IMR-90 (cell line): ENCODE measurements at places on chromosomes 11 and 22. TPM values are rescaled to one million over a fixed set of nuclear protein-coding genes. Genes with fewer than 3 reads are reported as not detected.

- H3K27ac ChIP-seq: peak overlapping the region; percentile 59; the same call in 1 of the 2 replicates
- no peaks in the 10 kb centered on the region for H3K36me3 ChIP-seq
- no peak overlapping the region for H3K4me3 ChIP-seq
- DNase-seq: peak; percentile 99
- no peaks in the 10 kb centered on the region for H3K27me3 ChIP-seq
- H3K4me1 ChIP-seq: peaks cover 15% of the 10 kb centered on the region
Measured at GRCh38 chr22:31055635-31056159, 25.4 kb upstream of the SMTN start.

Gene ZNF215
- polyA plus RNA-seq: 2.9 and 3.4 TPM in 2 replicates

Gene ARHGAP8
- polyA plus RNA-seq: 0.06 and 0.21 TPM in 2 replicates

Gene PGA5
- polyA plus RNA-seq: 0.17 TPM in 1 of 2 replicates, not detected in the other

- H3K4me3 ChIP-seq: no peak overlapping the region
- H3K4me1 ChIP-seq: no peaks in the 10 kb centered on the region
- no peak for DNase-seq
Measured at GRCh38 chr22:19207401-19207808, 28.9 kb upstream of the SLC25A1 start.

DNA sequence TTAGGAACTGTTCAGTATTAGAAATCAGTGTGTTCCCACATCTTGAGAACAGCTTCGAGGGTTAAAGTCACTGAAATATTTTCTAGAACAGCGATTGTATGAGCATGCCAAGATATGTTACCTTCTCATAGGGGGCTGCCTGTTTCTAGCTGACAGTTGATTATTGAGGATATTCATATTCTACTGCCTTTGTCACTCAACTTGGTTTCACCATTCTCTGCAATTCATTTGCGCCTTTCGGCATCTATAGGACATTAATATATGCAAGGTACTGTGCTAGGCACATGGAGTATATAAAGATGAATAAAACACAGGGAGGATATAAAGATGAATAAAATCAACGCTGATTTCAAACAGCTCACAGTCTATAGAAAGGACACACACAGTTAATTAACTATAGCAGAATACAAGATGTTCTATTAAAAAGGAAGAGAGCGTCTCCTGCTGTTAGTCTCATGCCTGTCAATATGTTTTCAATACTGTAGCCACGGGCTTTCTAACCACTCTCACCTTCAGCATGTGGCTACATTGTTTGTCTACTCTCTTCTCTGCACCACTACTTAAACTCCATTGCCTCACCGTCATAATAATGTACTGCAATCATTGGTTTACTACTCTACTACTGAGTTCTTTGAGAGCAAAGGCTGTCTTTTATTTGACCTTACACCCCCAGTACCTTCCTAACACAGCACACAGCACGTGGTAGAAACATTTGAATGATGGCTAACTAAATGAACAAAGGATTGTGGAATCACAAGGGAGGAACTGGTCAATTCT is 81.9 kb downstream of the RAB30 start:
- no peaks in the 10 kb centered on the region for H3K27me3 ChIP-seq
- no peak overlapping the region for H3K4me3 ChIP-seq
- H3K27ac ChIP-seq: no peak overlapping the region
- H3K4me1 ChIP-seq: peaks cover 2% of the 10 kb centered on the region
- peaks cover 9% of the 10 kb centered on the region for H3K36me3 ChIP-seq

DNA sequence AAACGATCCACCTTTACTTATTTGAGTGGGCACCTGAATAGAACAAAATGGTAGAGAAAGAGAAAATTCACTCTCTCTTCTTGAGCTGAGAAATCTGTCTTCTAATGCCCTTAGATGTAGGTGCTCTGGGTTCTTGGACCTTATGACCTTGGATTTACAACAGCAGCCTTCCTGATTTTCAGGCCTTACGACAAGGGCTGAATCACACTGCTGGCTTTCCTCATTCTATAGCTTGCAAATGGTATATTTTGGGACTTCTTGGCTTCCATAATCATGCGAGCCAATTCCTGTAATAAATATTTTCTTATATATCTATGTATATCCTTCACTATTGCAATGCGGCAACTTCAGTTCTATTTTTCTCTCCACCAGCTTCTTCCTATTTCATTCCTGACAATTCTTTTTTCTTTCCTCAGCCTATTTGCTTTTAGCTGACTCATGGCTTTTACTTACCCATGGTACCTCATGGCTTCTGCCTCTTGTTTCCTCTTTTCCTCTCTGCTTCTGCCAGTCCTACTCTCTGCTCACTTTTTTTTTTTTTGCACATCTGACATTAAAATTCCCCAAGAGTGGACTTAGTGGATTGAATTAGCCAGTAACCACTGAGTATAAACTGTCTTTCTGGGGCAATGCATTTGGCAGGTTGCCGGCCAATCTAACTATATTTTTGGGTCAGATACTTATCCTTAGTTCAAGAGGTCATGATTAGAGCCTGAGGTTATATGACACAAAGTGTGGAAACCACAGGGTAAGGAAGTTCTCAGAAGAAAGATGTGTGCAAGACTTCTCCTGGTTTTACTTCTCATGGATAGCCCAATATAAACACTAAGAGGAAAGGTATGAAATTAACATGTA is 359.5 kb downstream of the TMEM135 start:
- H3K27ac ChIP-seq: no peak overlapping the region
- no peaks in the 10 kb centered on the region for H3K27me3 ChIP-seq
- H3K36me3 ChIP-seq: no peaks in the 10 kb centered on the region

Gene P4HA3
- 4.9 and 5.7 TPM in 2 replicates for polyA plus RNA-seq

DNA sequence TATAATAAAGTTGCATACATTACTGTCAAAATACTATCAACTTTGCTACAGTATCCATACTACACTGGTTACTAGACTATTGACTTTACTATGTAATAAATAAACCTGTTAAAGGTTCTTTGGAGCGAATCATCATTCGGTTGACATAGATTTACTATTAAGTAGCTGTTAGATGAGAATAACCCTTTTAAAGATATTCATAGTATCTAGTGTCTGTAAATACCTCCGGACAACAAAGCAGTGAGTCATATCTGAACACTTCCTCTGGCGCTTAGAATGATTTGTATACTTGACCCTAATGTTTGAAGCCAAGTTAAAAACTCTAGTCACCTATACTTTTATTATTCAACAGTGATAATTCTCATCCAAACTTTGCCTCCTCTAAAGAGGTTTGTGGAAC is 84.7 kb downstream of the MSANTD4 start:
- H3K27me3 ChIP-seq: no peaks in the 10 kb centered on the region

Gene CPSF7
- 55.2 and 68.8 TPM in 2 replicates for polyA plus RNA-seq

DNA sequence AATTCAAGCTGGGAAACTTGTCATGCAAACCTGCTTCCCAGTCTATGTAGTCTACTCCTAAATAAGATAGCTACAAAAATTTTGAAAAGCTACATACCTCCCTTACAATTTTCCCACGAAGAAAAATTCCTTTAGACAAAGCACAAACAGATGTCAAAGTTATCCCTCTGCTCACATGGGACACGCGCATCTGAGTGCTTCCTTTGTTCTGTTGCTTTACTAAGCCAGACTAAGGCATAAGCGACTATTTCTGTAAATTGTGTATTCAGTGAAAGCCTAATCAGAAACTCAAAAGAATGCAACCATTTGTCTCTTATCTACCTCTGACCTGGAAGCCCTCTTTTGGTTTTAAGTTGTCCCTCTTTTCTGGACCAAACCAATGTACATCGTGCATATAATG is 583.7 kb upstream of the B3GAT1 start:
- H3K4me1 ChIP-seq: no peaks in the 10 kb centered on the region
- no peak for DNase-seq
- H3K27me3 ChIP-seq: no peaks in the 10 kb centered on the region
- H3K27ac ChIP-seq: no peak overlapping the region

GRCh38 chr11:96990914-96991313 is 601.1 kb downstream of the JRKL start:
- no peaks in the 10 kb centered on the region for H3K4me1 ChIP-seq
- no peak overlapping the region for H3K4me3 ChIP-seq
- no peaks in the 10 kb centered on the region for H3K36me3 ChIP-seq
- no peaks in the 10 kb centered on the region for H3K27me3 ChIP-seq
- DNase-seq: no peak

- no peak overlapping the region for H3K4me3 ChIP-seq
- H3K27me3 ChIP-seq: peaks cover 34% of the 10 kb centered on the region
- H3K4me1 ChIP-seq: 0 out of 2 replicates have a peak, but pooled peaks cover under 1% of the 10 kb centered on the region
- H3K27ac ChIP-seq: no peak overlapping the region
Measured at GRCh38 chr11:13145461-13145860, 132.1 kb upstream of the BMAL1 start.

GRCh38 chr22:42313204-42313603 is 42.8 kb upstream of the TCF20 start:
- no peak overlapping the region for H3K27ac ChIP-seq
- DNase-seq: no peak
- no peaks in the 10 kb centered on the region for H3K4me1 ChIP-seq
- no peak overlapping the region for H3K4me3 ChIP-seq
- H3K36me3 ChIP-seq: no peaks in the 10 kb centered on the region

DNA sequence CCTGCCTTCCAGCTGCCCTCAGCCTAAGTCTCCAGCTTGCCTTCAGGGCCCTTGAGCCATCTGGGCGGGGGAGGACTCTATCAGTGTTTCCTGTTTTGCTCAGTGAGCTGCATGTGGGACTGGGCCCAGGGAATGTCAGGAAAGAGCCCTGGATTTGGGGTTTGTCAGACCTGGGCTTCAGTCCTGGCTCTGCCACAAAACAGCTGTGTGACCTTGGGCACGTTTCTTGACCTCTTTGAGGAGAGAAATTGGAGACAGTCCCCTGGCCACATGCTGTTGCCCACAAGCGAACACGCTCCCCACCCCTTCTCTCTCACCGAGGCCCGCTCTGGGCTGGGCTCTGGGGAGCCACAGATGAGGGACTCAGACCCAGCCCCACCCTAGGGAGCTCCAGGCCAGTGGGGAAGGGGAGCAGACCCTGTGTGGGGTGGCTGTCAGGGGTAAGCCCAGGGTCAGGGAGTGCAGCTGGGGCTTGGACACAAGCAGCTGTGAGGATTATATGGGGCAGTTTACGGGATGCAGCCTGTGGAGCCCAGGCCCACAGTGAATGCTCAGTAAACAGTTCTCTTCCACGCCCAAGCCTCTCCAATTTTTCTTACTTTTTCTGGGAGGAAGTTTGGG is 12.3 kb downstream of the MYO7A start:
- peaks cover 12% of the 10 kb centered on the region for H3K27me3 ChIP-seq
- no peak overlapping the region for H3K27ac ChIP-seq
- no peak overlapping the region for H3K4me3 ChIP-seq
- H3K4me1 ChIP-seq: no peaks in the 10 kb centered on the region
- peak; percentile 47 for DNase-seq

DNA sequence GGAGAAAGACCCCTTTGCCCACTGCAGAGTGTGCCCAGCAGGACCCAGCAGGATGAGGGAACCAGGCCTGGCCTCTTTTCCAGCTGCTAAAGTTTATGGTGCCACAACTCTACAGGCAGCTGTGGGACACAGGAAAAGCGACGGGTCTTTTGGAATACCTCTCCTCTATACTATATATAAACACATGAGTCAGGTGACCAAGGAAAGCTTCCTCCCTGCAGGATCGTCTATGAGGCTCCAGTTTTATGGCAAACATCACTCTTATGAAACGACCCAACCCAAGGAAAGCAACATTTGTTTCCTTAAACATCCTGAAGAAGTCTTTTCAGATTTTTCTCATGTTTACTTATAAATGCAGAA is 102.8 kb upstream of the AKIP1 start:
- H3K4me3 ChIP-seq: no peak overlapping the region
- peaks cover 37% of the 10 kb centered on the region for H3K4me1 ChIP-seq
- DNase-seq: no peak
- H3K27me3 ChIP-seq: no peaks in the 10 kb centered on the region
- peaks cover 13% of the 10 kb centered on the region for H3K36me3 ChIP-seq

Gene CCDC81
- 3.0 and 3.1 TPM in 2 replicates for polyA plus RNA-seq

- no peak overlapping the region for H3K27ac ChIP-seq
- peaks cover 6% of the 10 kb centered on the region for H3K4me1 ChIP-seq
- H3K4me3 ChIP-seq: no peak overlapping the region
- H3K36me3 ChIP-seq: peaks cover 1% of the 10 kb centered on the region; the same call in 1 of the 2 replicates
Measured at GRCh38 chr11:102415304-102415916, 37.2 kb downstream of the TMEM123 start.

- peak; percentile 45 for DNase-seq
- no peaks in the 10 kb centered on the region; the same call in 1 of the 2 replicates for H3K27me3 ChIP-seq
- peaks cover 4% of the 10 kb centered on the region; the same call in 1 of the 2 replicates for H3K4me1 ChIP-seq
- no peaks in the 10 kb centered on the region for H3K36me3 ChIP-seq
- H3K4me3 ChIP-seq: no peak overlapping the region
- no peak overlapping the region for H3K27ac ChIP-seq
Measured at GRCh38 chr11:11416502-11416901, 63.5 kb upstream of the CSNK2A3 start.

DNA sequence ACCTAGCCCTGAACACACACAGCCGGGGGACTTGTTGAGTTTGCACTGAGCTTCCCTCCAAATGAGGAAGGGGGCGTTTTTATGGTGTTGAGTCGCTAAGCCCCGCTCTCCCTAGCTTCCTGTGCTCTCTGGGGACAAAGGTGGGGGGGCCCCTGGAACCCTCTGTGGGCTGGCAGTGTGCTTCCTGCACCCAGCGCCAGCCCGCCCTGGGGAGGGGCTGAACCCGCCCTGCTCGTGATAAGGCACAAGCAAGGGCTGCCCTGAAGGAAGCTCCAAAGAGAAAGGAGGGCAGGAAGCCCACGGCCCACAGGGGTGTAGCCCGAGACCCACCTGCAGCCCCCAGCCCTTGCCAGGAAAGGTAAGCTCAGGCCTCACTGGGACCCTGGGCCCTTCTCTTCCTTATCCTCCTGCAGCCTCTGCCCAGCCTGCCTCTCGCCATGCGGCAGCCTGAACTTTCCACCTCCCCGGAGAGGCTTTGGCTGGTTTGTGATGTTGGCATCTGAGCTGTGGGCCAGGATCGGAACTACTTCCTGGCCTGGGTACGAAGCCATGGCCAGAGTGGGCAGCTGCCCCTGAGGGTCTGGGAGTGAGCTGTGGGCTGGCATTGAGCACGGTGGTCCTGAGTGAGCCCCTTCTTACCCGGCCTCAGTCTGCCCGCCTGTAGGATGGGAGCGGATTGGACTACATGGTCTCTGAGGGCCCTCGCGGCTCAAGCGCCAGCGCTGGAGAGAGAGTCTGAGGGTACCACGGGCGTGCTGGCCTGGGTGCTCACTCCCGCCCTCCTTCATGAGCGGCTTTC is at the start of gene FERMT3:
FERMT3 (plus strand) TSS at position 265 of the 799 bp plus-strand sequence. CDS start 644 bp downstream, outside the sequence.
- H3K27ac ChIP-seq: peak within 1 kb of the TSS; percentile 62
- H3K4me3 ChIP-seq: no peak within 1 kb of the TSS
- H3K36me3 ChIP-seq: peaks cover 39% of the 10 kb centered on the region
- H3K27me3 ChIP-seq: no peaks in the 10 kb centered on the region
- DNase-seq: no peak
- H3K4me1 ChIP-seq: peaks cover 10% of the 10 kb centered on the region

Gene SREBF2
- polyA plus RNA-seq: 47.4 and 50.1 TPM in 2 replicates

Gene SHISAL1
- polyA plus RNA-seq: 0.83 and 1.0 TPM in 2 replicates

Gene SLC15A3
- polyA plus RNA-seq: 4.4 and 5.2 TPM in 2 replicates

DNA sequence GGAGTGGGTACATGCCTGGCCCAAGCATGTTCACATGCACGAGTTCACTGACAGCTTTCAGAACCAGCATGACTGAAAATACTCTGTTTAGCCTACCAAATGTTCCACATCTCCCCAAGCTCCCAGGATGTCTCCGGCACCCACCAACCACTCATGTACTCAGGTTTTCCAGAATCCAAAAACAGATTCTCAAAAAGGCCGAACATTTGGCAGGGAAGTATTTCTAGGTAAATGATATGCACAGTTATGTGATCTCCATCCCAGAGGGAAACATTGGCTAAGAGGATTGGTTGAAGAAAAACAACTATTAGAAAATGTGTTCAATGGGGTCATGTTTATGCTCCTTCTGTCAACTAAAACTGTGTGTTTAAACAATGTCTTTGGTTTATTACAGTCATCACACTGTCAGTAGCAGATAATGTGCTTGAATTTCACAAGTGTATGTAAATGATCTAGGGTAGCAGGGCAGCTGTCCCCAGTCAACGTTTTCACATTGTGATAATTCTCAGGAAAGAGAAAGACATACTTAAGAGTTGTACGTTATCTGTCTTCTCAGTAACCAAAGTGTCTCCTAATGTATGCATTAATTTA is 52.3 kb downstream of the BARX2 start:
- no peaks in the 10 kb centered on the region for H3K4me1 ChIP-seq
- no peak overlapping the region for H3K27ac ChIP-seq
- no peaks in the 10 kb centered on the region for H3K27me3 ChIP-seq
- H3K36me3 ChIP-seq: no peaks in the 10 kb centered on the region
- no peak for DNase-seq
